ENCODE measurements at places on chromosomes 3 and 15.

DNA sequence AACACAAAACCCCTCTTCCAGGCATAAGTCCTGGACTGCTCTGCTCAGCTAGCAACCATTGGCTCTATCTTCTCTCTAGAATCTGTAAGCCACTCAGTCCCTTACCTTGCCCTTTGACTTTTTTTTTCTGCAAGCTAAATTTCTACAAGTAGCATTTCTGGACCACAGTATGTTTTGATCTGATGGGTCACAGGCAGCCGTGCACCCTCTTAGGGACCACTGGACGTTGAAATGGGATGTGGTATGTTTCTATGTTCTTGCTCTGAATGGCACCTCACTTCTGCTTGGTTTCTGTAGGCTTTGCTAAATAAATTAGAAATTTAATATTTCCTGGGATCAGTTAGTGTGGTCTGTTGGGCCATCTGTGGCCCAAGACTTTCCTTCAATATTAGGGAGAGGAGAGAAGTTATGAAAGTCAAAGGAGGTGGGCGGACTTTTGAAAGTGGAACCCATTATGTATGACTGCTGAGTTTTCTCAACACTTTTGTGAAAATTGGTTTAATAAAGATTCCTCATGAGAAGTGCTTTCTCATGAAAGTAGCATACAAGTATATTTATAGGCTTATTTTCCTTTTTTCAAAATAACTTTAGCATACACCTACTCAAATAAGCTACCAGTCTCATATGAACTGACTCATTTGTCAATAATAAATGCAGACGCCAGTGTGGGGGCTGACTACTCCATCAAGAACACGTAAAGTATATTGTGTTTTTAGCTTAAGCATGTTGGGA, 18.4 kb upstream of the TIPARP start:
- DNase-seq, result no peak

DNA sequence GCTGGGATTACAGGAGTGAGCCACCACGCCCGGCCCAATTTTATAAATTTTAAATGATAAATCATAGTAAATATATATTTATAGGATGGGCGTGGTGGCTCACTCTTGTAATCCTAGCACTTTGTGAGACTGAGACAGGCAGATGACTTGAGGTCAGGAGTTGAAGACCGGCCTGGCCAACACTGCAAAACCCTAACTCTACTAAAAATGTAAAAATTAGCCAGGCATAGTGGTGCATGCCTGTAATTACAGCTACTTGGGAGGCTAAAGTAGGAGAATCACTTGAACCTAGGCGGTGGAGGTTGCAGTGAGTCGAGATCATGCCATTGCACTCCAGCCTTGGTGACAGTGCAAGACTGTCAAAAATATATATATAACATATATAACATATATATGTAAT, 26.4 kb downstream of the MFN1 start:
- no peak for DNase-seq

DNA sequence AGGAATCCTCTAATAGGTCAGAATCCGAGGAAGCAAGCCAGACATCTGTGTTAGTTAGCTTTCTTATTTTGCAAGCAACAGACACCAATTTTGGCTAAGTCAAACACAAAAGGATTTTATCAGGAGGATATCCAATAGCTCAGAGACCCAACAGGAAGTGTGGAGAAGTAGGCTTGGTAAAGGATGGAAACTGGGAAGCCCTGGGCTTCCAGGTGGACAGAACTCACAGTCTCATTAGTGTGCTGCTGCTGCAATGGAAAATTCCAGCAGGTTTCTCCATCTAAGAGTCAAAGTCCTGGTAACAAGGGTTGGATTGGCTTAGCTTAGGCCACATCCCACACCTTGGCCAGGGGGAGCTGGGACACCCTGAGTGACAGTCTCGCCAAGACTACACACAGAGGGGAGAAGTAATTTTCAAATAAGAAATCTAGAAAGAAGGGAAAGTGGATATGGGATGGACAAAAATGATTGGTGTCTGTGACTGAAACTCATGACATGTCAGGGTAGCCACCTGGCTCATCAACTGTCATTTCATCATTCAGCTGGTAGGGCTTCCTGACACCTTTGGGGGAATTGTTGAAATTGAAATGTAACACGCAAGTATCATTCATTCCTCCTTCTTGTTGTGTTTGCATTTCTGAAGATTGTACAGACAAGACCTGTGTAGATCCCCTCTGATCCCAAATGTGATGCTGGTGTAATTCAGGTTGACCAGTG, 158.6 kb downstream of the THSD4 start:
- no peak for DNase-seq

- no peak for DNase-seq
Observed at GRCh38 chr3:192128922-192129321, 598.4 kb downstream of the FGF12 start.

GRCh38 chr15:66943456-66944095, 121.8 kb upstream of the SMAD3 start:
- DNase-seq, result no peak

DNA sequence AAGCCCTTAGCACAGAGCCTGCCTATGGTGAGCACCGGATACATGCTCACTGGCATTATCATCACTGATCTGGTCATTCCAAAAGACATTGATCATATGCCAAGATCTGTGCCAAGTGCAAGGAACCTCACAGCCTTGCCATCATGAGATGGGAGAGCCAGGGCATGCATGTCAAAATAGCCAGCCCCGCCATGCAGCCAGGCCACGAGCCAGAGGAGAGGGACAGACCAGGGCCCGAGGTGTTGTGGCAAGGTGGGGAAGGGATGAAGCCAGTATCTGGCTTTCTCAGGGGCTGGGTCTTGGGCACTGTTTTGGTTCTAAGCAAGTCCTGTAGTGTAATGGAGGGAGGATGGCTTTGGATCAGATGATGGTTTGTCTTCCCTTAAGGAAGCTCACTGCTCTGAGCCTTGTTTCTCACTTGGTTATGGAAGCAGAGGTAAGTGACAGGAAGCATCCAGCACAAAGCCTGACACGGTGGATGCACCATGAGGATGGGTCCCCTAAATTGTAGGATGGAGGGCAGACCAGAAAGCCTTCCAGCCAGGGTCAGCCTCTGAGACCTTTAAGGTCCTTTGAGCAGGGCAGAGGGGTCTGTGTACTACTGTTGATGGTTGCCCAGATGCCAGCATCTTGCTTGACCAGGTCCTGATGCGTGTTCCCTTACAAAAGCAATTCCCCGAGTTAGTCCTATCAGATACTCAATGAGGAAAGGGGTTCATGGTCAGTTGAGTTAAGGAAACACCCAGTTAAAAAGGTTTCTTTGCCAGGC, 247.7 kb upstream of the TLE3 start:
- DNase-seq, result no peak
